ENCODE measurements at places on chromosomes 13 and 19.

DNA sequence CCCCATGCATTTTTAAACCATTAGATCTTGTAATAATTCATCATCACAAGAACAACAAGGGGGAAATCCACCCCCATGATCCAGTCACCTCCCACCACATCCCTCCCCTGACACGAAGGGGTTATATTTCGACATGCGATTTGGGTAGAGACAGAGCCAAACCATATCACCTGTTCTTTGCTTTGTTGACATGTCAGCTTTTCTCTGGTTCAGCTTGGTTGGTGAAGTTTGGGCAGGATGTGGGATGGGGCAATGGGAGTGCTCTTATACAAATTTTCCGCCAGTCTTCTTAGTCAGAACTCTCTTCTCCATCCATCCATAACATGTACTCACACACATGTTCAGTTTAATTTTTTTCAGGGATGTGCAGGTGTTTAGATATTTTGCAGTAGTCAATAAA is 12.9 kb downstream of the TPP2 start:
- no peak for DNase-seq

DNA sequence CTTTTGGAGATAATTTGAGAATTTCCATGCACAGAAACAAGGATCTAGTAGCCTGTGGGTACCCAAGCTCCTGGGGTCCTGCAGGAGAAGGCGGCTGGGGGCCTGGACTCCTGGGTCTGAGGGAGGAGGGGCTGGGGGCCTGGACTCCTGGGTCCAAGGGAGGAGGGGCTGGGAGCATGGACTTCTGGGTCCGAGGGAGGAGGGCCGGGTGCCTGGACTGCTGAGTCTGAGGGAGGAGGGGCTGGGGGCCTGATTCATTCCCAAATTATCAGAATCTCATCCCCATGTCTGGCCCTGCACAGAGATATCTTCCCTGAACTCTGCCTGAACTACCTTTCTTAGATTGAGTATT is 520 bp upstream of the RDH13 start:
- DNase-seq = no peak

GRCh38 chr13:39451301-39451700 is 151.7 kb downstream of the LHFPL6 start:
- DNase-seq = no peak

DNA sequence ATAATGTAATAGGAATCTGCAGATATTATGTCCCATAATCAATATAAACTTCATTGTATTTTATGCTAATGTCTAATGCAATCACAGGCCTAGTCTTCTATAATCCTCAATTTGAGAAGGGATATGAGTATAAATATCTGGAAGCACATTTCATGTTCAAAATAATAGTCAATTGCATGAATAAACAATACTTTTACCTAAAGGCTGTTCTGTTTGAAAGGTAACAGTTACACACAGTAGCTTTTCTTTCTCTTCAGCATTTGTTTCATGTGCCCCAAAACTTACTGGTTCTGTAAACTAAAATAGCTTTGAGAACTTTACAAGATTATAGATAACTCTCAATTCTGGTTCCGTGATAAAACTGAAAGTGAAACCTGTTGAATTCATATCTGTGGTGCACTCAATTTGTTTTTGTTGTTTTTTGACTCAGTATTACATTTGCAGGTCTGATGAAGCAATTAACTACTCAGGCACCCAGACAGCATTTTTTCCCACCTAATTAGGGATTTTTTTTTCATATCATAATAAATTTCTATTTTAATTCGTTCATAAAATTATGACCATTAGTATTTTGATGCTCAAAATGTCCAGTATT is 1193.8 kb downstream of the SLITRK1 start:
- no peak for DNase-seq

DNA sequence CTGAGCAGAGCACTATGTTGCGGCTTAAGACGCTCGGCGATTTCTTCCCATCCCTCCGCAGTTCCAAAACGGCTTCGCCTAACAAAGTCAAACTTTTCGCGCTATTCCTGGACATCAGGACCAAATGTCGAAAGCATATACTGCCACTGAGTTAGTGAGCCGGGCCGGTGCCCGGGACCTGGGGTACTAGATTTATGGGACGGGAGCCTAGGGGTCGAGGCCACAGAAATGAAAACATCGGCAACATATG is 699 bp downstream of the RCBTB2 start:
- DNase-seq = no peak

- DNase-seq = no peak
Measured at GRCh38 chr13:99651016-99651415, 149.7 kb downstream of the TM9SF2 start.

DNA sequence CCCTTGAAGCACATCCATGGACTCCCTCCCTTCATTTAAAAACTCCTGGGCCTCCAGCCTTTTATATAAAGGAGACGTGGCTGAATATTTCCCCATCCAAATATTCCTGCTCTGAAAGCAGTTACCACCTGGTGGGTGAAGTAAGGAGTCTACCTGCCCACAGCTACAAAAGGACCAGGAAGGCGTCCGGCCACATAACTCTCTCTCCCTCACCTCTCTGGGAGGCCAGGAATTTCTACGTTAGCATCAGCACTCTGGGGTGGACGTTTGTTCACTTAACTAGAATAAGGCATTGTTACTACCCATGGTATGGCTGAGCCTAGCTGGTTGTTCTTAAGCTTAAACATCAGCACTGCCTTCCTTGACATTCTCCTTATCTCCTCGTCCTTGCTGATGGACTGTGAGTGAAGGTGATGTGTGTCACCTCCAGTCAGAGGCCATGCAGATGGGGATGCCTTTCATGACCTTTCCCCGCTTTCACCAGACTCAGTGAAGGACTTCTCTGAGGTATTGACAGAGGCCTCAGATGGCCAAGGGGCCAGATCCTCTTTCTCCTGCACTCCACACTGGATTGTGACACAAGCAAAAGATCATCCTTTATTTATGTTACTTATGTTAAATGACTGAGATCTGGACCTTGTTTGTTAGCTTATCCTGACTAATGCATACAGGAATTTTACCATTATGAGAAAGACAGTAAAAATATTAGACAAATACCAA is 22.2 kb upstream of the KPNA3 start:
- no peak for DNase-seq

- DNase-seq = no peak
Measured at GRCh38 chr13:23357349-23357748, 76.2 kb downstream of the SACS start.

GRCh38 chr13:72963762-72964161 is 95.0 kb upstream of the KLF5 start:
- DNase-seq = no peak

DNA sequence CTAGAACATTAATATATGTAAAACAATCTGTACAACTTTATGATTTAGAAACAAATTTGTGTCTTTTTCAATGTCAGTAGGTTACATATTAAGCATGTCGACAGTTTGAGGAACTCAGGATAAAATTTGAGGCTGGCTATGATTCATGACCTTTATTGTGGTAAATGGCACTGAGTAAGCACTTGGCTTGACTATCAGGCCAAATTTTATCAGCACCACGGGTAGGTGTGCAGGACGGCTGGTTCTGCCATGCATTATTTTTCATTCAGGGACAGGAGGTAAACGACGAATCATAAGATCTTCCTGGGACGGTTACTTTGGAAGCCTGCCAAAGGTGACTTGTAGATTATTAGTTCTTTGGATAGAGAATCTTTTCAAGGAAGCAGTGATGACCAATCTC is 19.9 kb upstream of the CYP4F8 start:
- no peak for DNase-seq

GRCh38 chr13:46166224-46166584 is 15.8 kb downstream of the LCP1 start:
- DNase-seq = no peak

DNA sequence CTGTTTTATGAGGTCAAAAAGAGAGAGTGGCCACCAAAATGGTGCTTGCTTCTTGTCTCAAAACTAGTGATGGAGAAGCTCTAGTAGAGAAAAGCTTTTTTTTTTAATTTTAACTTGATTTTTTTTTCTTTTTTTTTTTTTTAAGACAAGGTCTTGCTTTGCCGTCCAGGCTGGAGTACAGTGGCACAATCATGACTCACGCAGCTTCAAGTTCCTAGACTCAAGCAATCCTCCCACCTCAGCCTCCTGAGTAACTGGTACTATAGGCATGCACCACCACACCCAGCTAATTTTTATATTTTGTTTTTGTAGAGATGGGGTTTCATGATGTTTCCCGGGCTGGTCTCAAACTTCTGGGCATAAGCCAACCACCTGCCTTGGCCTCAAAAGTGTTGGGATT is 279.0 kb downstream of the TBC1D4 start:
- no peak for DNase-seq

DNA sequence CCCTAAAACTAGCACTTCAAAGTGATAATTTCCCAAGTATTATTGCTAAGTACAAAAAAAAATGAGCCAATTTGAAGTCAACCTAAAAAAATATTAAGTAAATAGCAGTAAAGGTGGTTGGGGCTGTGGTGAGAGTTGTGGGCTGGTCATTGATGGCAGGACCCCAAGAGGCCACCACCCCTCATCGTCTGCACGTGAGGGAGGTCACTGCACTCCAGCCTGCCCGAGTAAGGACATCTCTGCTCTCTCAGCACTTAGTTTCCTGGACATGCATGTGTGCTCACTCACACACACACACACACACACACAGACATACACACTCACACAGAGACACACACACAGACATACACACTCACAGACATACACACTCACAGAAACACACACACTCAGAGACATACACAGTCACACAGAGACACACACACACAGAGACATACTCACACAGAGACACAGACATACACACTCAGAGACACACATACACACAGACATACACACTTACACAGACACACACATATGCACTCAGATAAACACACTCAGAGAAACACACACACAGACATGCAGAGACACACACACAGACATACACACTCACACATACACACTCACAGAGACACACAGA is 127.2 kb upstream of the SOX1 start:
- no peak for DNase-seq

GRCh38 chr13:41257535-41257934 is 5.8 kb downstream of the MTRF1 start:
- DNase-seq = no peak

GRCh38 chr13:107067381-107067780 is 499.4 kb upstream of the ARGLU1 start:
- DNase-seq = no peak

- DNase-seq = no peak
Measured at GRCh38 chr19:42287017-42287826, 14.7 kb upstream of the PRR19 start.

- no peak for DNase-seq
Measured at GRCh38 chr13:76717092-76717491, 169.1 kb downstream of the KCTD12 start.

DNA sequence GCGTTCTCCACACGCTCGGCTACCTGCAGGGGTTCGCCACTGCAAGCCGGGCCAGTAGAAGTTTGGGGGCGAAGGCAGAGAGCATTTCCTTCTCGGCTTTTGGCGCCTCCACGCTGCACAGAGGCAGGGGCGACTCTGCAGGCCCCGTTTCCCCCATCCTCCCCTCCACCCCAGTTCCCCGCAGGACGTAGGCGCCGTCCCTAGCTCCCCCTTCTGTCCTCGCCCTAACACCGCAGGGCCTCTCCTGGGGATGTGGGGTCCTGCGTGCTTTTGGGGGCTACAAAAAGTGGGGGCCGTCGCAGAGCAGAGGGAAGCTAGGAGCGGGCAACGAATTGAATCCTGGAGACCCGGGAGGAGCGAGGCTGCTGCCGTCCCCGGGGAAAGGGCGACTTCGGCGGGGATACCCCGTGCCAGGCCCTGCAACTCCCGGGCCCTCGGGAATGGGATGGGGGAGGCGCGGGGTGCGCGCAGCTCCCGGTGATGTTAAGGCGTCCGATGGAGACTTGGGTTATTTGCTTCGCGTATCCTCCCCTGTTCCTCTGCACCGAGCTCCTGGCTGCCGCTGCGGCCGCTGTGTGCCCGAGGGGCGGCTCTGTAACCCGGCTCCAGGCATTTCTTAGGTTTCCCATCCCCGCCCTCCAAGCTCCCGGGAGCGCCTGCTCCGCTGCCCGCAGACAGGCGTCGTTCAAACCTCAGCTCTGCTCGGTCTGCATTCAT is 255.9 kb upstream of the SOX21 start:
- DNase-seq = peak; percentile 64

DNA sequence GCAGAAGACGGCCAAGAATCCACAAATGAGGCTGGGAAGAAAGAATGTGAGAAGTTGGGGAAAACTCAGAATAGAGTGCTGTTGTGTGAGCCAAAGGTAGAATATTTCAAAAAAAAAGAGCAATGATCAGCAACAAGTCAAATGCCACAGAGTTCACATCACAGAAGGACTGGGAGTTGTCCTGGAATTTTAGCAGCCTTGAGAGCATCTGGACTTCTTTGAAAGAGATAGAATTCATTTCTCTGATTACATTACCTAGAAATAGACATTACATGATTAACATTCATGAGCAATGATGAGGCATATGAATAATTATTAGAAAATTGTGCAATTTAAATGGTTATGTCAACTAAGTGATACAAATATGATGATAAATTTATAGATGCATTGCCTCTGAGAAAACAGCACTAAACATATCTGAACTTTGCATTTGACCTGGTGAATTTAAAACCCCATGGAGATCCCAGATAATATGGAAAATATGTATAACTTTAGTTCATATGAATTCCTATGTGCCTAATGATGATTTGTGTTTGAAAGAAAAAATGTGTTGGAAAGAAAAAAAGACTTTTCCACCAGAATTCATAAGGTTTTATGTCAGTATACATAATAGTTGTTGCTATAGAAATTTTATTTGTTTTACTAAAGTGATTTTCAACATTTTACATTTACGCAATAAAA is 186.2 kb downstream of the POSTN start:
- DNase-seq = no peak

GRCh38 chr13:32320528-32320927 is 5.2 kb downstream of the BRCA2 start:
- DNase-seq = no peak

- DNase-seq = peak; percentile 7
Measured at GRCh38 chr13:45143346-45143751, 23.0 kb downstream of the GTF2F2 start.

DNA sequence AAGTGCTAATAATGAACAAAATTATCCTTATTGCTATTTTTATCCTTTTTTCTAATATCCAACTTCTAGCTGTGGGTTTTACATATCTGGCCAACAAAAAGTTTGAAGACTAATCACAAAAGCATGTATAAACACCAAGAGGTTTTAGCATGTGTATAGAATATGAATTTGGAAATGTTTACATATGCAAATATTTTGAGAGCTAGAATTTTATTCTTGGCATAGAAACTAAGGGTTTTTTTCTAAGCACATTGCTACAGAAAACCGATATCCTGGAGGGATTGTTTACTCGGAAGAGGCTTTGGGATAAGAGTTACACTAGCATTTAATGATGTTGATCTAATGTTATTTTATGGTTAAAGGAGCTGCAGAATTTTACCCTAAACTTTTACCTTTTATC is 392.1 kb downstream of the EFNB2 start:
- DNase-seq = no peak

- DNase-seq = no peak
Measured at GRCh38 chr19:6524311-6524710, 6.5 kb upstream of the TNFSF9 start.

- no peak for DNase-seq
Measured at GRCh38 chr13:103276775-103277498, 210.7 kb upstream of the SLC10A2 start.

DNA sequence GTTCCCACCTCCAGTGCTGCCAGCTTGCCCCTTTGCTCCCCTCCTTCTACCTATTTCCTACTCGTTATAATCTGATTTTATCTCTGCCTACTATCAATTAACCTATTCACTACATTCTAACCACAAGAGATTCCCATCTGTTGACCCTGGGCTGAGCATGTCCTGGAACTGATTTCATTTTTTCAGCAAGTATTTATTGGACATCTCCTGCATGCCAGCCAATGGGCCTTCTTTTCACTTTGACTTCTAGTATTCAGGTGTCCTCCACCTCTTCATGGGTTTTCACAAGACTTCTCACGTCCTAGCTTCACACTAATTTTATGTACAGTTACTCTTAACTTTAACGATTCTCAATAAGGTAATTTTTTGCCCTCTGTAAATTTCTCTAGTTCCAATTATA is 282.7 kb upstream of the KLHL1 start:
- DNase-seq = no peak
